CD4-positive, alpha-beta T cell treated with Interleukin-21 for 1 hour (primary cell): ENCODE measurements at places on chromosomes 5 and 9.

- no peak for DNase-seq
These were observed 260.0 kb downstream of the MAST4 start for GRCh38 chr5:66856041-66856805.

GRCh38 chr9:27447031-27447683, 76.9 kb upstream of the IFNK start:
- DNase-seq, result no peak

GRCh38 chr5:35096216-35096615, 48.5 kb upstream of the AGXT2 start:
- DNase-seq, result no peak

DNA sequence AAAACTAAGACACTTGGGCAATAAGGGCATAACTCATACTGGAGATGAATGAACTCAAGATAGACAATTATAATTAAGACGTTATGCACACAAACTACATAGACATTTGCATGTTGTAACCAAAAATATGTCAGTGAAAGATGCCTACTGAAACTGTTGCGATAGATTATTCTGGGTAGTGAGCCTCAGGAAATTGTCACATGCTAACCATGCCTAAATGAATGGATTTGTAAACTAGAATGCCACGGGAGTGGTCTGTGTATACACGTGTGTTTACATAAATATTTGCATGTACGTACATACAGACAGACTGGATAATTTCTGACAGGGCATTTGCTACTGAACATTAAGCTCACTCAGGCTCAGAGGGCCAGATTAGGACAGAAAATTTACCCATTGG, 1.2 kb downstream of the NIPSNAP3B start:
- no peak for DNase-seq

DNA sequence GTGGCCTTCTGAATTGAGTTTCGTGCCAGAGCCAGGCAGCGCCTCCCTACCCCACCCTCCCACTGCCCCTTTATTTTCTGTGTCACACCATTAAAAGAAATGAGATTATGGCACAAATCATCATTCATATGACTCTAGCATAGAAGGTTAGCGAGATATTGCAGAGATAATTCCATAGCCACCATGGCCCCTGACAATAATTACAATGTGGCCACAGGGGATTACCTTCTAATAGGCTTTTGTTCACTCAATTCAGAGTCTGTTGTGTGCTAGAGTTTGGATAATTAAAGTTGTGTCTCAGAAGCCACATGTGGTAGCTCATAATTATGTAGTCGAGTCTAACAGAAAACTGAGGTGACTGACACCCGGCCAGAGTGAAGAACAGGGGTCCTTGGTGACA, 428.1 kb downstream of the ARHGEF28 start:
- no peak for DNase-seq

DNA sequence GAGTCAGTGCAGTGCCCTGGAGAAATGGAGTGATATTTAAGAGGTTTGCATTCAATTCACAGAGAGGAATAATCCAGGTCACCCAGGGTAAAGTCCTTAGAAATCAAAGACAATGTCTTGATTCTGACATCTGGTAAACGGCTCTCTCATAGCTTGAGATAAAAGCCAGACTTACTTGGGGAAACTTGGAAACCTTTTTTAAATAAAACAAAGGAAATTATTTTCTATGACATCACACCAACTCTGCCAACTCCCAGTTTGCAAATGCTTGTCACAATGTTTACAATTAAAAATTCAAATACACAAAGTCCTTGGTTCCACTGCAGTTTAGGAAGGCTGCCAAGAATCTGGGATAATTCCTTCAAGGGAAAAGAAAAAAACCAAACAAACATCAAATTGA, 255.1 kb upstream of the NREP start:
- no peak for DNase-seq

DNA sequence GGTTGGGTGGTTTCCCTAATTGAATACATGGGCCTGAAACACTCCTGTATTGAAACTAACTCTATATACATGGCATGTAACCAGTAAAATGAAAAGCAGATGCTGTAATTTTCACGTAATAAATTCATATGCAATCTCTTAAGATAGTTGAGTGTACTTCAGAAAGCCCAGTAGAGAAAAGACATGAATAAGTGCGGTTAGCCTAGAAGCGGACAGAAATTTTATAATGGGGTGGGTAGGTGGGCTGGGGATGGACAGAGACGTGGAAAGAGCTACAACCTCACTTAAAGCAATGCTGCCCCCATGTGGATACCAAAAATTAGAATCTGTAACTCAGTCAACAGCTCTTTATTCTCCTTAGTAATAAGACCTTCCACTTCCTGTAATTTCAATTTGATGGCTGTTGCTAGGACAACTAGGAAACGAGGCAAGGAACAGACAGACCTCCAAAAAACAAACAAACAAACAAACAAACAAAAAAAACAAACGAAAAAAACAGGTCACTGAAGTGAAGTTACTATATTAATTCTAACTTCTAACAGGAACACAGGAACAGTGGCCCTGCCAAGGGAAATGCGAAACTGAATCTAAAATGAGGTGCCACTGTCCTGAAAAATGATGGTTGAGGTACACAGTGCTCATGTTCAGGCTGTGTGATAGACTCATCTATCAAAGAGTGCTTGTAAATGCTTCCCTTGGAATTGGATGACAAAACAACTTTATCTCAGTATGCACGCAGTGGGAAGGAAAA, 103.4 kb upstream of the GNA14 start:
- peak; percentile 30 for DNase-seq

GRCh38 chr9:80926611-80927010, 762.7 kb downstream of the TLE1 start:
- no peak for DNase-seq

- DNase-seq, result peak; percentile 64
These were observed 16.5 kb upstream of the PRSS3 start for GRCh38 chr9:33778700-33779351.

DNA sequence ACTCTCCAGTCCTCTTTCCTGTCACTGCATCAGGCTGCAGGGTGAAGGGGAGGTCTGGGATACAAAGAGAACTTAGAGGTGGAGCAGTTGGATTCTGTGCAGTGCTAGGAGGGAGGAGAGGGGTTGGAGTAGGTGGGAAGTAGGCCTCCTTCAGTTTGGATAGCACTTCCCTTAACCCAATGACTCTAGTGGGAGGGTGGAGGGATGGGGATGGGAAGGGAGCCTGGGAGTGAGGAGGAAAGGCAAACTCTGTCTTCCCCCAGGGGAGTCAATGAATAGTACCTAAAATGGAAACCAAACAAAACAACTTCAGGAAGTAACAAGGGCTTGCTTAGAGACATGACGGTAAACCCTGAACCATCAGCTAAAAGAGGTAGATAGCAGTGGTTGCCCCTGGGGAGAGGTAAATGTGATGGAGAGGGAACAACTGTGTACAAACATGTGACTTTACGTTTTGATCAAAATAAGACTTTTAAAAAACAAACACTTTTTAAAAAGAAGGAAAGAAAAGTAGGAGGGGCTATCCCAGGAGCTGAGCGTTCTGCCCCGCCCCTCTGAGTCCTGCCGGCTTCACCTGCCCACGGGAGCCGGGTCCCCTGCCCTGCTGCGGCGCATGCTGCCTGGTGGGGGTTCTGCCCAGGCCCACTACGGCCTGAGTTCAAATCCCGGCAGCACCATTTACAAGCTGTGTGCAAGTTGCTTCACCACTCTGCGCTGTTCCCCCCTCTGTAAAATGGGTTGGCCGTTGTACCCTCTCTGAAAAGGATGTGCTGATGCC, 30.9 kb downstream of the GSN start:
- no peak for DNase-seq
